Stimulated activated CD8-positive, alpha-beta memory T cell treated with anti-CD3 and anti-CD28 coated beads, Interleukin-7, amount 100 ng/mL, for 24 hours (primary cell): ENCODE measurements at places on chromosomes 1 and 21.

- no peak for DNase-seq
Observed at GRCh38 chr21:29557931-29558725, 259.4 kb downstream of the BACH1 start.

DNA sequence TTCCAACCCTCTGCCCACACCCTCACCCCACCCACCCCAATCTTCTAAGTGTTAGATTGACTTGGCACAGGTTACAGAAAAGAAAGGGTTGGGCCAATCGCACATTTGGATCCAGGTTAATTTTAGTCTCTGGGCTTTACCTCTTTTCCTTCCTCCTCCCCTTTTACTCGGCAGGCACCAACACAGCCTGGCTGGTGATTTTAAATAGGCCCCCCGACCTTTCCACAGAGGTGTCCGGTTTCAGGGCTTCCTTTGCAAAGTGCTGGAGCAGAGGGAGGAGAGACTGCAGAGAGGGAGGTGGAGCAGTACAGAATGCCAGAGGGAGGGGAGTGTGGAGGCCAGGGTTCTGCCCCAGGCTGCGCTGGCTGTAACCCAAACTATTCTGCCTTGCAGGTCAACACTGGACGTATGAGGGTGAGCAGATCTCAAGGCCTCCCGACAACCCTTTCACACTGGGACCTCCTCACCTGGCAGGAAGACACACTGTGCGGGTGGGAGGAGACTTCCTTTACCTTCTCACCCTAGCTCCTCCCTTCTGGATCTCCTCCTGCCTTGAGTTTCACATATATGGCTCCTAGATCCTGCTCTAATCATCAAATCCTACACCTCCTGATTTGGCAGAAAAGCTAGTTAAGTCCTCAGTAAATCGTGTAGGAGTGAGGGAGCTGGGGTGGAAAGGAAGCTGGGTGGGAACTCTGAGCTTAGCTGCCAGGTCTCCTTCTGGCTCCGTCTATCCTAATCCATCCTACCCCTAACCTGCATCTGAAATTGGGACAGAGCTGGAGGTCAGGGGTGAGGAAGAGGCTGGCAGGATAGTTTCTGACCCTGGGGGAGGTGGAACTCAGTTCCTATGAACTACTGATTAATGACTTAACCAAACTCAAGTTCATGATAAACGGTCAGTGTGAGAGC, 2.4 kb downstream of the CA14 start:
- no peak for DNase-seq

DNA sequence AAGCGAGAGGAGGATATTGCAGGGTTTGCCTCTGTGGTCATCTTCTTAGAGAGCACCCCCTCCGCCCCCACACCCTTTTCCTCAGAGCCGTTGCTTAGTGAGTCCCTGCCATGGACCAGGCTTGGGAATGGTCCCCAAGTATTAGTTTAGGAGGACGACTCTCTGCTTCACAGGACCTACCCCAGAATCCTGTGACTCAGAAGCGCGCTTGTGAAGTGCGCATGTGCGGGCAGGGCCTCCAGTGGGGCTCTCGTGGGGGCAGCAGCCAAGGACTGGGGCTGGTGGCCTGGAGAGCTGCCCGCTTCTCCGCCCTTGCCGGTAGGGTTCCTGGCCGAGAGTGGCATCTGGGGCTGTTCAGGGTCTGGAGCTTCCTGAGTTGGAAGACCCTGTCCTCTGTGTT, 37.3 kb upstream of the HMGN1 start:
- DNase-seq: no peak

- DNase-seq: no peak
Observed at GRCh38 chr21:14968029-14968428, 96.8 kb downstream of the NRIP1 start.

DNA sequence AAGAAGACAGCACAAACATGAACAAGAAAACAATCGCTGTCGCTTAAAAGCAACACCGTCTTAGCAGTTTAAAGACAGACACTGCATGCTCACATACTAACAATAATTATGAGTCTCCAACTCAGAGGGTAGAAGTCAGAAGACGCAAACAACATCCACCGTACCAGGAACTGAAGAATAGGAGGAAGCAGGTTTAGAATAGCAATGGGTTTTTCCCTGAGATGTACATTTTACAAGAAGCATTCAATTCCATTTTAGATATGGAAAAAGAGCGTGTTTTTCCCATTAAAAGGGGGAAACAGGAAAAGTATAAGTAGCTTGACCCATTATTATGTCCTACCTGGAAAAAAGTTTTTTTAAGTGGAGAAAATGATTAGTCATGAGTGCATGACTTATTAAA, 34.5 kb upstream of the KCNE1 start:
- no peak for DNase-seq

GRCh38 chr1:99281105-99281504, 16.8 kb downstream of the PLPPR4 start:
- DNase-seq: no peak

- DNase-seq: no peak
Observed at GRCh38 chr1:182850319-182850718, 11.2 kb downstream of the DHX9 start.

- DNase-seq: no peak
Observed at GRCh38 chr1:117621316-117621715, 15.5 kb downstream of the TENT5C start.

DNA sequence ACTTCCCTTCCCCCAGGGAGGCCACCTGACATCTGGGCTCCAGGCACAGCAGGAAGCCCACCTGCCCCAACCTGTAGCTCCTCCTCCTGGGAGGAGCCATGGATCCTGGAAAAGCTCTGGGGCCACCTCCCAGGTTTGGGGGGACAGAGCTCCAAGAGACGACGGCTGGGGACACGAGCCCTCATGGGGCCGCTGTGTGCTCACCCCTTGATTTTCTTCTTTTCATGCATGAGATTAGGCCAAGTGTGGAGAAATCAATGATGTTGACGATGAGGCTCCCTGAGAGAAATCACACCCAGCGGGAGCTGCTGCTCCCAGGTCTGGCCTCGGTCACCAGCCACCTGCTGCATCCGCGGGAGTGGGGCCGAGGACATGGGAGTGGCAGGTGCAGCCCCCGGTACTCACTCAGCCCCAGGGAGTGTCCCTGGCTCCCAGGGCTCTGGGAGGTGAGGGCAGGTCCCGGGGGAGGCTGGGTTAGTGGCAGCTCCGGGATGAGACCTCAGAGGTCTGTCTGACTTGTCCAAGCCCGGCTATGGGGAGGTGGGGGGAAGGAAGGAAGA, 8.7 kb downstream of the TNFRSF14 start:
- no peak for DNase-seq

DNA sequence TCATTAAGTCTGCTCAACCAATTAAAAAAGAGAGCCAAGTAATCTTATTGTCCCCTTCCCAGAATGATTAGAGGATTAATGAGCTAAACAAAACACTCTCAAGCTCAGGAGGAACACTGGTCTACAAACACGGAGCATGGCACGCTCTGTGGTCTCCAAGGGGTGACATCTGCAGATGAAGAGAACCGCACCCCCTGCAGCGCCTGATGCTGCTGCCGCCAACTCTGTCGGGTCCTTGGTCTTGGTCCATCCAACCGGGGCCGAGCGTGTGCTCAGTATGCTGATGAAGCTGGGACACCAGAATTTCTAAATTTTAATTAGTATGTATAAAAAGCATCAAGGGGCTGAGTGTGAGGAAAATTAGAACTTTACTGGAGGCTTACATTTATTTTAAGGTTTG, 82.7 kb downstream of the LPAR3 start:
- no peak for DNase-seq

DNA sequence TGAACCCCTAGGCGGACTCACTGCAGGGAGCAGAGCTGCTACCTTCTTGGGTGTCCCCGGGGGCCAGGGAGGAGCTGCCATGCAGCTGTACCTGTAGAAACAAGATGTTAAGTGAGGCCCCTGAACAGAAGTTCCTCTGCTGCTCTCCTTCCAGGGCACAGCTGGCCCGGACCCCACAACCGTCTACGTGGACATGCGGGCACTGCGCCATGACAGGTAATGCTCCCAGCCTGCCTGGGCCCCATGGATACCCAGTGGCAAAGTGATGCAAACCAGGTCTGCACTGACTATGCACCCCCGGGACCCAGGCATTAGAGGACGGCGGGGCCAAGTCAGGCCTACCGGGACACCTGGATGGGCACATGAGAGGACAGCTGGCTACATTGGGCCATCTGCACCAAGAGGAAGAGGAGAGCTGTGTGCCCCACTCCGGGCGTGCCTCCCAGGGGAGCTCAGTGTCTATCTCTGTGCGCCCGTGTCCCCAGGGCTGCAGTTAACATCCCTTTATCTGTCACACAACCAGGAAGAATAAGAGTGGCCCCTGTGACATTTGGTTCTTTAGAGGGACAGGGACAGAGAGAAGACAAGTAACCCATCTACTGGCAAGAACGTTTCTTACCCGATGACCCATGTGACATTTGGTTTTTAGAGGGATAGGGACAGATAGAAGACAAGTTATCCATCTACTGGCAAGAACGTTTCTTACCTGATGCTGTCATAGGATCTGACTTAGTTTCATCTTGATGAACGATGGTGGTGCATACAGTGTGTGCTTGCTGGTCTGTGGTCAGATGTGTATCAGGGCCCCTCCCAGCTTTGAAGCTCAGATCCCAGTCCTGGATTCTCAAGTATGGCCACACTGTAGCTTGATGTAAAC, 44.1 kb downstream of the S100B start:
- no peak for DNase-seq

- DNase-seq: no peak
Observed at GRCh38 chr1:64502931-64503330, 33.0 kb downstream of the CACHD1 start.

DNA sequence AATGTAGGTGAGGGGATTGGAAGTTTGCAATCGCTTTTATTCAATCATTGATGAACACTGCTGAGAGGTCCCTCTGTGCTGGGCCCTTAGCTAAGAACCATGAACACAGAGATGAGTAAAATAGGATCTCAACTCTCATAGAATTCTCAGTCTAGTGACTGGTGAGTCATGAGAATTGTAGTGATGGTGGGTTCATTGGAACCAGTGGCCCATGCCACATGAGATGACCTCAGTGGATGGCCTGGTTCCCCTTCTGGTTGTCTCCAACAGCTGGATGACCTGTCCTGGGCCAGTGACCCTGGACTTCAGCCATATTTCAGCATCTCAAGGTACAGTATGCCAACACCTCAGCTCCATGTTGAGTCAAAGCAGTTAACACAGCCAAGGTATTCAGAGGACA, 21.3 kb upstream of the S100A10 start:
- DNase-seq: no peak

DNA sequence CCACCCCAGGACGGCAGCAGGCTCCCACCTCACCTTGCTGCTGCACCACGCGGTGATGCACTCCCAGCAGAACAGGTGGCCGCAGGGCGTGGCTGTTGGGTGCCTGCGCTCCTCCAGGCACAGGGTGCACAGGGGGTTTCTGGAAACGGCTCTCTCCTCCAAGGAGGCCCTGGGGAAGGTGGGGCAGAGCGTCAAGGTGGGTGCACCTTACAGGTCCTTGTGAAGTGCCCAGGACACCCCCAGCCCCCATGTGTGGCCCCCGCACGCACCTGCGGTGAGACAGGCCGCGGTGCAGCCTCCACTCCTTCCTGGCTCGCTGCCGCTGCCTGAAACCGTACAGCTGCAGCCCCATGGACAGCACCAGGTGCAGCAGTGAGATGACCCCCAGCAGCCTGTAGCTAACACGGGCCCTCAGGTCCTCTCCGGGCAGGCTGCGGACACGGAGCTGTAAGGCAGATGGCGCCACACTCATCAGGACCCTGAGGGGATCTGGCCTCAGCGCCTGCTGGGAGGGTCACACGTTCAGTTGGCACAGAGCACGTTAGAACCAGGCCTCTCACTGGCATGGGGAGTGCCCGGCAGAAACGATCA, 5.8 kb downstream of the PEX10 start:
- no peak for DNase-seq

DNA sequence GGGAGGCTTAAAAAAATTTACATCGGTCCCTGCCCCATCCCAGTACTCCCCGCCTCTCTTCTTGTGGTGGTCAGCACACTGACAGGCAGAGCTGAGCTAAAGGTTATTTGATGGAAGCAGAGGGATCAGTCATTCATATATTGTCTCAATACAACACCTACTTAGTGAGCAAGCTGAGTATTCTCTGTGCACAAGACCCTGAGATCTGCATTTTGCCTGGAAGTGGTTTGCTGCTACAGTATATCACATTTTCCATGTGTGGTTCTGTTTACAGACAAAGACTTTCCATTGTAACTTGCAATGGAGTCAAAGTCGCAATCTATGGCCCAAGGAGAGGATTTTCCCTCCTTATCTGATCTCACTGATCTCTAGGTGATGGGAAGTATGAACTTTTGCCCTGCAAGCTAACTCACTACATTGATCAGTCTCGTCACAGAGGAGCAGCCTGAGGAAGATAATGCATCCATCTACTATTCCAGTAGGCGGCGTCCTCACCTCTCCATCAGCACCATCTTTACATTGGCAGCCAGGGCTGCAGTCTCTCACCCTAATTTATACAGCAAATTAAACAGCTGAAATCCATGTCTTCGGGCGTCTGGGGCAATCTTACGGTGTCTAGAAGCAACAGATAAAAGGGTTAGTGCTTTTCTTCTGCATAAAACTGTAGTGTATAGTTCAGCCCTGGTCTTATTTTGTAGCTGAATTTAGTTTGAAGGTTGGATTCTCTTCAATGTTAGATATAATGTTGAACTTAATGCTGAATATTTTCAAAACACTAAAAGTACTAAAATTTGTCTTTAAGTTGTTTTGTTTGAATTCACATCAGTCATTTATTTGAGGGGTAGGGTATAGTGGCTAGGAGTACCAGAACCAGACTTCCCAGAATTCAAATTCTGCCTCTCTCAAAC, 3.2 kb upstream of the TRAF5 start:
- DNase-seq: peak; percentile 28

DNA sequence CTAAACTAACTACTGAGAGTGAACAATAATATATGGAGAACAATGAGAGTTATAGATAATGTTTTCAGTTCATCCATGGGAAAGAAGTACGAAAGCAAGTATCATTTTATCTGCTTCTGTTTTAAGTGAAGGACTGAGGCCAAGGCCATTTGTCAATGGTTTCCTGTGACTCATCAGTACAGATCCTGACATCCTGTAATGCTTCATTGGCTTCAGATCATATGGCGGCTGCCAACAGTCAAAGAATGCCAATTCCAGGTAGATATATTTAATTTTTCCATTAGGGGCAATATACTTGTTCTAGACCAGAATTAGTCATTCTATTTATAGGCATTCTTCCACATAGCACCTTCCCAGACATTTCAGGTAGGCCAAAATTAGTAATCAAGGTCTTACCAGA, 97.3 kb downstream of the USH2A start:
- DNase-seq: no peak

- DNase-seq: no peak
Observed at GRCh38 chr1:231767471-231767870, 140.9 kb downstream of the DISC1 start.

GRCh38 chr1:200205216-200205995, 177.9 kb downstream of the NR5A2 start:
- DNase-seq: no peak
